ENCODE measurements at places on chromosomes 6 and 20.

- no peak for DNase-seq
These were observed 12.7 kb downstream of the ABT1 start for GRCh38 chr6:26609463-26609862.

DNA sequence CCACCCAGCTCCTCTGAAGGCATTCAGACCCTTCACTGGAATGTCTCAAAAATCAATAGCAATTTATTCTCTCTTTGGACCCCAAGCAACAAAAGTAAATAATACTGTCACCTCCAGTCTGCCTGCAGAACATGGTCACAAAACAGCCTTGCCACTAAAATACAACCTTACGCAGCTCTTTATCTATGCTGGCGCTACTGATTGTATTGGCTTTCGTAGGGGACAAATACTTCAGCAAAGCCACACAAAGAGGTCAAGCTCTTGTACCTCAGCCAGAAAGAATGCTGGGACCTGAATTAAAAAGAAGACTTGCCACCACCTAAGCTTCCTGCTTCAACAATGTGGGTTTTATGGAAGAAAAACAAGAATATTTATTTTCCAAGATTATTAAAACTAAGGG is 57.2 kb downstream of the PRKN start:
- DNase-seq: no peak

GRCh38 chr6:84417260-84417659 is 189.8 kb upstream of the CEP162 start:
- no peak for DNase-seq

GRCh38 chr6:14867802-14868201 is 378.1 kb upstream of the JARID2 start:
- no peak for DNase-seq

DNA sequence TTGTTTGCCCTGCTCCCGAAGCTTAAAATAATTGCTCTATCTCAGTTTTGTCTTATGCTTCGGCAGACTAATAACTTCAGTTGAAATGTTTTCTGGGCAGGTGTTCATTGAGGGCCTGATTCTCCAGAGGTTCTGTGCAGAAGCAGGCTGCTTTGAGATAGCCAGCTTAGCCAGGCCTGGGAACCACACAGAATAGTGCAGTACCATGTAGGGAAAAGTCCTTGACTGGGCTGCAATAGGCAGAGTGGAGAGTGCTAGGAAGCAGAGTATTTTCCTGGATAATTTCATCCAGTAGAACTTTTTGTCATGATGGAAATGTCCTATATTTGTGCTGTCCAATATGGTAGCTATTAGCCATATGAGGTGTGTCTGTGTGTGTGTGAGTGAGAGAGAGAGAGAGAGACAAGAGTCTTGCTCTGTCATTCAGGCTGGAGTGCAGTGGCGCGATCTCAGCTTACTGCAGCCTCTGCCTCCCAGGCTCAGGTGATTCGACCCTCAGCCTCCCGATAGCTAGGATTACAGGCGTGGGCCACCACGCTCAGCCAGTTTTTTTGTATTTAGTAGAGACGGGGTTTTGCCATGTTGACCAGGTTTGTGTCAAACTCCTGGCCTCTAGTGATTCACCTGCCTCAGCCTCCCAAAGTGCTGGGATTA is 15.9 kb downstream of the TOP1 start:
- no peak for DNase-seq

DNA sequence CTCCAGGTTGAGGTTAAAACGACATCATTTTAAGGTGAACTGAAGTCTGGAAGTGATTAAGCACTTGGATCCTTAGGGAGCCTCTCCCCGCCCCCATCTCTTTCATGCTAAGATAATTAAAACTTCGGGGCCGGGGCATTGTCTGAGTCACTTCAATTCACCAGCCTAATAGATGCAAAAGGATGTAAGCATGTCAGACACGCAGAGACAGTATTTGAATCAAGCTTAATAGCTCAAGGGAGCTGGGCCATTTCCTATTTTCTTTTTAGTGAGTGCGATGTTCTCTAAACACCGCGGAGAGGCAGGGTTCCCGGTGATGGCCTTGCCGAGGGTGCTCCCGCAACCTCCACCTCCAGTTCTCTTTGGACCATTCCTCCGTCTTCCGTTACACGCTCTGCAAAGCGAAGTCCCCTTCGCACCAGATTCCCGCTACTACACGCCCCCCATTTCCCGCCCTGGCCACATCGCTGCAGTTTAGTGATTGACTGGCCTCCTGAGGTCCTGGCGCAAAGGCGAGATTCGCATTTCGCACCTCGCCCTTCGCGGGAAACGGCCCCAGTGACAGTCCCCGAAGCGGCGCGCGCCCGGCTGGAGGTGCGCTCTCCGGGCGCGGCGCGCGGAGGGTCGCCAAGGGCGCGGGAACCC is 516 bp upstream of the IRF4 start:
- DNase-seq: no peak

GRCh38 chr20:61296629-61297019 is 44.6 kb downstream of the CDH4 start:
- no peak for DNase-seq

- no peak for DNase-seq
These were observed 24.3 kb upstream of the DLGAP4 start for GRCh38 chr20:36281785-36282380.

DNA sequence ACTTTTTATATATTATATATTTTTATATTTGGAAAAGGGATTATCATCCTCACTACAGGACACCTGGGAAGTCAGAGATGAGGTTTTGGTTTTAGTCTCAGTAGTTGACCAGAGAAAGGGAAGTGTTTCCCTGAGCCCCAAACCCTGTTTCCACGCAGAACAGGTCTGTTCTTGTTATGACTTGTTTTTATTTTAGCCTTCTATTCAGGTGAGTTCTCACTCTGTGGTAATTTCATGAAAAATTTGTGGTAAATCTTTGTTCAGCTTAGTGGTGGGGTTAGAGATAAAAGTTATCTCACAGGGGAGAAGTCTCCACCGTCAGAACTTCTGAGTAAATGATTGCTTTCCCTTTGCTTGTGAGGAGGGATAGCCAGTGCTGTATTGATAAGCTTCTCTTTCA is 224.9 kb downstream of the FARS2 start:
- DNase-seq: no peak

- DNase-seq: no peak
These were observed 14.4 kb downstream of the MKKS start for GRCh38 chr20:10419550-10420133.

DNA sequence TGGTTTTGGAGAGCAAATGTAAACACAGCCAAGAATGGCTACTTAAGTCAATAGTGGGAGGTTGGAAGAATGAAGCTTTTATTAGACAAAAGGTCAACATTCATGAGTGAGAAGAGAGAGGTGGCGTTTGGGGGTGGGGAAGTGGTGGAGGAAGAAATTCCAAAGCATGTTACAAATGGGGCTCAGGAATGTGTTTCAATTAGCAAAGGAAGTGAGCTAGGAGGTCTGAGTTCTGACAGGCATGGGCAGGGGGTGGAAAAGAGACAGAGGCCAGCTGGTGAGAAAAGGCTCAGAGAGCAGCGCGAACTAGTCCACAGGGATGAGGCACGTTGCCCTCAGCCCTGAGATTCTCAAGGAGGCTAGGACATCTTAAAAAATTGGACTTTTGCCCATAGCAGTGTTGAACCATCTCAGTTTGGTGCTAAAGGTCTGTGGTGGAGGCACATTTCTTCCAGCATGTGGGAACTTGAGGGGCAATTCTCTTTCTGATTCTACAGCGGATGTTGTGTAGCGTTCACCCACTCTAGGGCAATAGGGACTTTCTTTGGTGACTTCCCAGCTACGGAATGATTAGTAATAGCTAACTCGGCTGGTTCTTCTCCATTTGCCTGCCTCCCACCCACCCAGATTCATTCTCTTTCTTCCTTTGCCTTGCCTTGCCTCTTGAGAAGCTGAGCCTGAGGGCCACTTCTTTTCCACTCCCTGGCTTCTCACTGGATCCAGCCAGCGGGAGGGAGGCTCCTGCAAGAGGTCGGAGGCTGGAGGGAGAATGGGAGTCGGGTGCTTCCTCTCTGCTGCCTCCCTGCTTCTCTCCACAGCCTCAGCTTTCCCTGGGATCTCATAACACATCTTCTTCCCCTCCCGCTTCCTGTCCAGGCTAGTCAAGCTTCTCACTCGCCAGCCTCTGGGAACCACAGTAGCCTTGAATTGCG is 45.1 kb upstream of the NEDD9 start:
- DNase-seq: no peak

DNA sequence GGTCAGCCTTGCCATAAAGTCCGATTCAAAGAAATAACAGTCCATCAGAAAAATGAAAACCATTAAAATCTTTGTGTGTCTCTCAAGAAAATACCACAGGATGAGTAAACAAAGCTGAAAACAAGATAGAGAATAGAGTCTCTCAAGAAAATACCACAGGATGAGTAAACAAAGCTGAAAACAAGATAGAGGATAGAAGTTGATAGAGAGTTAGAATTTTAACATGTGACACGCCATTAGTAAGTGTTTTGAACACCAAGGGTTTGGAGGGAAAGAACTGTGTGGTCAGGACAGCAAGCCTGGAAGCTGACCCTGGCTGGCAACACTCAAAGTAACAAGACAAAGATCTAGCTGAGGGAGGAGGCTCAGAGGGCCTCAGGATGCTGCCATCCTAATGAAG is 43.9 kb upstream of the PRND start:
- DNase-seq: no peak

DNA sequence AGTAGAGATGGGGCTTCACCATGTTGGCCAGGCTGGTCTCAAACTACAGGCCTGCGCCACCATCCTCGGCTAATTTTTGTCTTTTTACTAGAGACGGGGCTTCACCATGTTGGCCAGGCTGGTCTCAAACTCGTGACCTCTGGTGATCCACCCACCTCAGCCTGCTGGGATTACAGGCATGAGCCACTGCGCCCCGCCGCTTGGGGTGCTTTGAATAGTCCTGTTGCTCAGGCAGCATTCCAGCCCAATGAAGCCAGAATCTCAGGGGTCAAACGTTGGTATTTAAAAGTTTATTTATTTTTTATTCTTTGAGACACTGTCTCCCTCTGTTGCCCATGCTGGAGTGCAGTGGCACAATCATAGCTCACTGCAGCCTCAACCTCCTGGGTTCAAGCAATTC is 11.3 kb downstream of the MOCS3 start:
- no peak for DNase-seq

DNA sequence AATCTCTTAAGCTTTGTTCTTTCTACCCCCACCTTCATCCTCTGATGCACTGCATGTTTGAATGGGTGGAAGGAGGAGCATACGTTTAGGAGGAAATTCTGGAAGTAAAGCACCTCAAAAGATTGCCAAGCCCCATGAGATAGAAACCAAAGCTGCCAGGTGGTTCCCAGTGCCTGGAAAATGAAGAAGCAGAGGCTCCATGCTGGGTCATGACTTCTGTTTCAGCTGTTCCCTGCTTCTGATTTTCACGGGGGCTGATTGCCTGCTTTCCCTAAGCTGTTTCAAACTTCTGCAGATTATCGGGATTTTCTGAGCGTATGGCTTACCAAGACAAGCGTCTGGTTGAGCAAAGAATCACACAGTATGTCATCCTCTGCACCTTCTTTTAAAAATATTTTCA is 87.5 kb upstream of the SYNDIG1 start:
- no peak for DNase-seq

DNA sequence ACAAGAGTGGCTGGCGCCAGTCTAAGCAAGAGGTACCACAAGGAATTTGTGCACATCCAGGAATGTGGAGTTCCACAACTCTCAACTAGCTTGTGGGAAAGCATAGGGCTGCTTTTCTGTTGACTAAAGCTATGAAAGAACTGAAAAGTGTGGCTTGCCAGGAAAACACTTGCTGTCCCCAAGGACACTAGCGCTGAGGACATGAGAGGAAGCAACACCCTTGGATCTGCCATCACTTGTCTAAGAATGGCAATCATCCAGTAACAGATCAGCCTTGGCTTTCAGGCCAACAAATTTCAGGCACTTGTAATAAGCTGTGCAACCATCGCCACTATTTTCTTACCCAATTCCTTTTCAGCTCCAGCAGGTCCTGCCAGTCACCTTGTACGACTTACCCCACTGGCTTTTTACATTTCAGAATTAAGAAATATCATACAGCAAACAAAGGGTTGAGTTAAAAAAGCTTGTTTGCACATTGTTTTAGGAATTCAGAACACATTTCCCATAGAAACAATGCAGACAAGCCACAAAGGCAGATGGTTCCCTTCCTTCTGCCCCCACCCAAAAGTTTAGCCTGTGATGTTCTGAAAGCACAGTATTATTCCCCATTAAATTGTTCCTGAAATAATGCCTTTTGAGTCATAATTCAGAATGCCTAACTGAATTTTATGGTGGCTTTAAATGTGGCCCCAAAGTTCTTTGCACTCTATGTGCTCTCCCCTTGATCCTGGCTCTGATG is 57.9 kb upstream of the SSTR4 start:
- no peak for DNase-seq

DNA sequence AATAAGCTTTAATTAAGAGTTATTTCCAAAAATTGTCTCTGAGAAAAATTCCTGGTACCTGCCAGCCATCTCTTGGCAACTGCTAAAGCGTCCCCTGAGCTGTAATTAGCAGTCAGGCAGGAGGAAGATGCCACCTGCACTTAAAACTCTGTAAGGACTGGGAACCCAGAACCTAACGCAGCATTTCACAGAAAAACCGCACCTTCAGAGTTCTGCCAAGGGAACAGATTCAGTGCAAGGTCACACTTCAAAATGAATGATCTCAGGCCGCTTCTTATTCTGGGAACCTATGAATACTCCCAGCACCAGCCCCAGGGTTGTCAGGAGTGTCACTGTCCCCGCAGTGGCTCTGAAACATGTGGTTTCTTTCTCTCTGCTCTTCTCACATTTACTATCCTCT is 36.7 kb downstream of the INSM1 start:
- no peak for DNase-seq

DNA sequence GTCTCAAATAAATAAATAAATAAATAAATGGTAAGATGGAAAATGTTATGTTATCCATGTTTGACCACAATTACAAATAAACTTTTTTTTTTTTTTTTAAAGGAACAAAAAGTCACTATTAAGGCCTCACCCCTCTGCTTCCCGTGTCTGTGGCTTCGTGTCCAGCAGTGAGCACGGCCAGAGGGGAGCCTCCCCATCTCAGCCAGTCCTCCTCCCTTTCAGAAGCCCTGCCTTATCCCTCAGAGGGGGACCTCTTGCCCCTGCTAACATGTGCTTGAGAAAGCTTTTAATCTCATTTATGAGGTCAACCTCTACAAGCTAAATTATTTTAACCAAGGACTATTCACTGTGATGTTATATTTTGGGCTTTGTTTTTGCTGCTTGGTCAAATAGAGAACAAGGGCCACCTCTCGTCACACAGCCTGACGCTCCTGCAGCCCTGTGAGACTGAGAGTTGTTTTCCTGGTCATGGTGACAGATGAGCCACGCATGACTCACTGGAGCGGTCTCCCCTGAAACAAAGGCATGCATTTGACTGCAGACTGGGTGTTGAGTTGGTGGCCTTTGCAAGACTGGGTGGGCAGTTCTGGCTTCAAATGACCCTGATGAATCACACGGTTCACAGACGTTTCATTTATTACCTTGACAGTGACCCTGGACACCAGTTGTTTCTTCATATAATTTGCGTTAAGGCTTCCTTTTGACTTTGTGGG is 131.8 kb downstream of the TIAM2 start:
- DNase-seq: no peak

GRCh38 chr6:26033941-26034354 is 53.3 kb upstream of the HFE start:
- no peak for DNase-seq

All from LNCaP clone FGC (cell line).